NCI-H526 (cell line): ENCODE measurements at places on chromosomes 1 and 21.
A peak's percentile ranks its signal among the peaks of the same experiment; 100 is the strongest.

GRCh38 chr1:184388319-184388889, 1.6 kb downstream of the C1orf21 start:
- DNase-seq, result peak; percentile 81

- no peak for DNase-seq
Measured at GRCh38 chr1:201066986-201067385, 43.5 kb upstream of the KIF21B start.

DNA sequence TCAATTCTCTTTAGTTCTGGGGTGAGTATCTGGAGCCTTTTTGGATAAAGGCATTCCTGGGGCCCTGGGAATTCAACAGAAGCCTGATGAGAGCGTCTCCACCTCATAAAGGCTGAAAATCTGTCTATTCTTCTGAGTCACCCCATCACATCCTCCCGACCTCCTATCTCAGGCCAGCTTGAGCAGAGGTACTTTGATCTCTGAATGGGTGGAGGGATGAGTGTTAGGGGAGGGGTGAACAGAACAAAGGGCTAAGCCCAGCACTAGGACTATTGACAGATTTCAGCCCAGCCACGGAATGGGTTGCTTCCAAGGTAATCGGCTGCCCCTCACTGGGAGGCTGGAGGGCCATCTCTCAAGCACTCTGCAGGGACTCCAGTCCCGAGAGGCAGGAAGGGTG, 2.5 kb upstream of the MYBPH start:
- no peak for DNase-seq

DNA sequence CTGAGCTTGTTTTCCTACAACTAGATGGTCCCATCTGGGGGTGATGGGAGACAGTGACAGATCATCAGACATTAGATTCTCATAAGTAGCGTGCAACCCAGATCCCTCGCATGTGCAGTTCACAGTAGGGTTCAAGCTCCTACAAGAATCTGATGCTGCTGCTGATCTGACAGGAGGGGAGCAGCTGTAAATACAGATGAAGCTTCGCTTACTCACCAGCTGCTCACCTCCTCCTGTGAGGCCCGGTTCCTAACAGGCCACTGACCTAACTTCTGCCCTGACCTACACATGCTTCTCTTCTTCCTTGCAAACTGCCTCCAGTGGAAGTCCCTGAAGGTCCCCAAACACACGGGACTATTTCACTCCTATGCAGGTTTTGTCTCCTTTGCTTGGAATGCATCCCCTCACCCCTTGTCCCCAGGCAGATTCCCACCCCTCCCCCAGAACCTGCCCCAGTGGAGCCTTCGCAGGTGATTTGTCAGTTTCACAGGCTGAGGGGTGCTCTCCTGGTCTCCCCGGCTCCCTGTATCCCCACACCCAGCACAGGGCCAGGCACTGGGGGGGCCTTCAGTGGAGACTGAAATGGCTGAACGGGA, 5.7 kb upstream of the ZBTB48 start:
- no peak for DNase-seq

GRCh38 chr1:19622204-19622603, 21.9 kb upstream of the NBL1 start:
- no peak for DNase-seq

DNA sequence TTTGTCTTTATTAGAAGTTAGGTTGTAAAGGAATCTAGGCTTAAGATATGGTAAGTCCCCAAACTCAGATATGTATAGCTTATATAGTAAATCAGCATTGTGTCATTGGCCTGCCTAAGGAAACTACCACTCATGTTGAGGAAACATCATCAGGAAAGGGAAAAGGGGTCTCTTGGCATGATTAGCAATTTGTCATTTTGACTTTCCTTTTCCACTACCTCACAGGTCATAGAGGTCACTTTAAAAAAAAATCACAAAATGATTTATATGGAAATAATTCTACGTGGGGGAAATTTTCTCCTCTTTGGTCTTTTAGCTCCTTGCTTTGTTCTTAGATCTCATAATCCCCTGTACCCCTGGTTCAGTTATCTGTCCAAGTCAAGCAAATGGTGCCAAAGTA, 213.5 kb downstream of the RPS6KC1 start:
- DNase-seq, result no peak

DNA sequence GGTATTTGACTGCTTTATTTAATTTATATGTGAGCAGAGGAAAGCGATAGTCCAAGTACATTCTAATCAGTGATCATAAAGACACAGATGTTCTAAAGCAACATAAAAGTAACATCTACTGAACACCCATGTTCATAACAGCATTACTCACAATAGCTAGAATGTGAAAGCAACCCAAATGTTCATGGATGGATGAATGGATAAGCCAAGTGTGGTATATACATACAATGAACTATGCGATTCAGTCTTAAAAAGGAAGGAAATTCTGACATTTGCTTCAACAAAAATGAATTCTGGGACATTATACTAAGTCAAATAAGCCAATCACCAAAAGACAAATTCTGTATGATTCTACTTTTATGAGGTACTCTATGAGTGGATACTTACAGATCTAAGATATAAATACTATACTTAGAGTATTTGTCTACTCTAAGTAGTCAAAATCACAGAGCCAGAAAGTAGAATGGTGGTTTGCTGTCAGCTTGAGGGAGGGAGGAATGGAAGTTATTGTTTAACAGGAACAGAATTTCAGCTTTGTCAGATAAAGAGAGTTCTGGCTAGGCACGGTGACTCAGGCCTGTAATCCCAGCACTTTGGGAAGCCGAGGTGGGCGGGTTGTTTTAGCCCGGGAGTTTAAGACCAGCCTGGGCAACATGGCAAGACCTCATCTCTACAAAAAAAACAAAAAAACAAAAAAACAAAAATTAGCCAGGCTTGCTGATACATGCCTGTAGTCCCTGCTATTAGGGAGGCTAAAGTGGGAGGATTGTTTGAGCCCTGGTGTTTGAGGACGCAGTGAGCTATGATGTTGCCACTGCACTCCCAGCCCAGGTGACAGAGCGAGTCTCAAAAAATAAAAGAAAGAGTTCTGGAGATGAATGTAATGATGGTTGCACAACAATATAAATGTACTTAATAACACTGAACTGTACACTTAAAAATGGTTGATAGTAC, 79.7 kb upstream of the ARHGAP29 start:
- DNase-seq, result no peak

DNA sequence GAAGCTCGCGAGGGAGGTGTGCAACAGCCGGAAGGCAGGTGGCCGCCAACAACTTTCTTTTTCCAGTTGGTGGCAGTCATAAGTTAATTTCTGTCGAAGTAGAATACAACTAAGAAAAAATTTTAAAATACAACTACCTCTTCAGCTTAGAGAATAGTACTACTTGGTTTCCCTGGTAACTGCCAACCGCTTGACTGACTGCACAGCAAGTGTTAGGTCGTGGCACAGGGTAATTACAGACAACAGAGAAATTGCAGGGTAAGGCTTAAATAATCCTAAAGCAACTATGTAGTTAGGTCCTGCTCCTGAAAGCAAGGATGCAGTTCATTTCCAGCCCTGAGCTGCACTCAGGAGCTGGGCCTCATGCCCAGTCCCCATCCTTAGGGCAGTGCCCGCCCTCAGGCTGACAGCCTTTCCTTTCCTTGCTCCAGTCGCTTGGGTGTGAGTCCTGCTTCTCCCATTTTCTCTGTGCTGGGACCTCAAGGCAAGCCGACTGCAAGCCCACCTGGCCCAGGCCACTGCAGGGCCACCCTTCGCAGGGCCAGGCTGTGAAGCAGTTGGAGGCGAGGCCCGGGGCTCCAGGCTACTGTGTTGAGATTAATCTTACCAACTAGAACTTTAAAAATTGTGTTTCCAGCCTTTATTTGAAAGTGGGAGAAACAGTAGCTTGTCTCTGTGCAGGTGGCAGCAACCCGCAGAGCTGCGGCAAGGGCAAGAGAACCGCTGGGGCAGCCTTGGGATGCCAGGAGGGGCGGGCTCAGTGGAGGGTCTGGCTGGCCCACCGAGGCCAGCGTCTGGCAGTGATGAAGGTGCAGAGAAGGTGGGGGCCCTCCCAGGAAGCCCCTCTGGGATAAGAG, 148.3 kb downstream of the PCBP3 start:
- DNase-seq, result no peak
